ENCODE measurements at places on chromosomes 2 and 18. TPM values are rescaled to one million over a fixed set of nuclear protein-coding genes. Genes with fewer than 3 reads are reported as not detected.
A peak's percentile ranks its signal among the peaks of the same experiment; 100 is the strongest.

DNA sequence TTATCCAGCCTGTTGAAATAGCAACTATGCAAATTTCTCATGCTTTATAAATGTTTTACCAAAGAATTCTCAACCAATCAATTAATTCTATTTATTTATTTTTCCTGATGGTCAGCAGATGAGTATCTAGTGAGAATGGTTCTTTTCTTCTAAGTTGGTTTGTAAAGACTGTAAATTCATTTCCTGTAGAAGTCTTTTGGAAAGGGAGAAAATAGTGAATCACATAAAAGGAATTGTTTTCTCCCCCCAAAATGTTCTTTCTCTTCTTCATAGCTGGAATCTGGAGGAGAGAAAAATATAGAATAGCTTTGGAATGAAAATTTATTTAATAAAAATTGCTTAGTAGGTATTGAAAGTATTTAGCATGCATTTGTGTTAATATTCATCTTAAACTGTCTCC is 836.1 kb upstream of the ZEB2 start:
- DNase-seq = no peak

Gene ALMS1
- total RNA-seq = 76.0 TPM

DNA sequence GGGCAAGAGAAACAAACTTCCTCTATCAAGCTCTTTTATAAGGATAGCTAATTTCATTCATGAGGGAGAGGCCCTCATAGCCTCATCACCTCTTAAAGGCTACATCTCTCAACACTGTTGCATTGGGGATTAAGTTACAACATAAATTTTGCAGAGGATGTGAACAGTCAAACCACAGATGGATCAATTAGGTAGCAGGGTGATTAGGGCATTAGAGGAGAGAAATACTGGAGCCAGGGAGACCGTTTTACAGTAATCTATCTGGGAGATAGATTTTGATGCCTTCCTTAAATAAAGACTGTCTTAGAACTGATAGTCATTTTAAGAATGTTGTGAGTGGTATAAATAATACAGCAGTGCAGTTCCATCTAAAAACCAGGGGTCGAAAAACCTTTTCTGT is 258.9 kb downstream of the DCC start:
- no peak for DNase-seq

GRCh38 chr2:227406177-227407031 is 18.7 kb upstream of the SCYGR1 start:
- DNase-seq = peak; percentile 56

Gene CLEC4F
- total RNA-seq = not detected

DNA sequence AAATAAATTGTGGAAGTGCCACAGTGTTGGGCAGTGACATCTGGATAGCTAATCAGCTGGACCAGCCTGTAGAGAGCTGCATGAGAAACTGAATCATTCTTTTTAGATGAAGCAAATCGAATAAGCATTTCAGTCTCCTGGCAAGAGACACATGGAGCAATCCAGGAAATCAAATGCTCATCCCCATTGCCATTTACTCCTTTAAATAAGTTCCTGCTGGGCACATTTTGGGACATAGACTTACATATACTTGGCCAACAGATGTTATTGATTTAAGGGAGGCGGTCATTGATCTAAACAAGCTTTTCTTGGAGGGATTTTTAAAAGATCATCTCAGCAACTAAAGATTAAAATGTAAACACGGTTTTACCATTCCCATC is 307.1 kb downstream of the STK39 start:
- no peak for DNase-seq

GRCh38 chr2:164495491-164496223 is 125.6 kb downstream of the GRB14 start:
- peak; percentile 14 for DNase-seq

Gene IL1RL2
- total RNA-seq = 0.47 TPM

- DNase-seq = no peak
Observed at GRCh38 chr2:10963155-10963554, 51.4 kb downstream of the KCNF1 start.

GRCh38 chr18:57839942-57840381 is 36.8 kb upstream of the ATP8B1 start:
- no peak for DNase-seq
